ENCODE measurements at places on chromosomes 6 and 20.

- DNase-seq: no peak
These were observed 641 bp downstream of the TEAD3 start for GRCh38 chr6:35496036-35496840.

GRCh38 chr20:64229507-64230061 is 26.0 kb upstream of the PCMTD2 start:
- no peak for DNase-seq

- no peak for DNase-seq
These were observed 162.4 kb downstream of the FRK start for GRCh38 chr6:115898246-115898645.

DNA sequence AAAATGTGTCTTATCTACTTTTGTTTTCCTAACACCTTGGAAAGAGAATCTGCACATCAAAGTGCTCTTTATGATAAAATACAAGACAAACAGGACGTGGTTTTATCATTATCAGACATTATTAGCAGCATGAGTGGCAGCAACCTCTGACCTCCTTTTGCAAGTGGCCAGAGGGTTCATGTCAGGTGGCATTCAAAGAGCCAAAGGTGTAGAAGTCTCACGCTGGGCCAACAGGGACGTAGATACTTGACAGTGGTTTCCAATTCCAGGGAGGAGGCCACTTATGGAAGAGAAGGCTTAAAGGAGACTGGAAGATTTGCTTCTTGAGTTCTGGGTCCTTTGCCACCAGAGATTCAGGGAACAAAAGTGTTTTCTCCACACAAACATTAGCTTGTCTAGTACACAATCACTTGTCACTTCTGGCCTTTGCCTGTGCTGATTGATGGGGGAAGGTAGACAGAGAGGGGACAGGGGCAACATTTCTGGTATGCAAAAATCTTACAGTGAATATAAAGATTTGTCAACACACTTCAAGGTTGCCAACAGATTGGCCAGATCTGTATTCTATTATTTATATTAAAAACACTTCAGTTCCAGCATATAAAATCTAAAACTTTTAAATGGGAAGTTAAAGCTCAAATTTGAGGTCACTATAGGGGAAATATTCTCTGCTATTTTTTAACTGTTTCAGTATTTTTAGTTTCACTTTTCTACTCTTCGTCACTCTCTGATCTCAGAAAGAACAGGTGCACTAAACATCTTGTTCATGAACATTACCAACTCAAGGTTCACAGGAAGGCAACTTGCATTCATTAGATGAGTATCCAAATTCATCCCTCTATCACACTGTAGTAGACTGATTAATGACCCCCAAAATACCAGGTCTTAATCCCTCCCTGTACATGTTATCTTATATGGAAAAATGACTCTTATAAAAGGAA is 52.1 kb upstream of the FBXO30 start:
- no peak for DNase-seq

DNA sequence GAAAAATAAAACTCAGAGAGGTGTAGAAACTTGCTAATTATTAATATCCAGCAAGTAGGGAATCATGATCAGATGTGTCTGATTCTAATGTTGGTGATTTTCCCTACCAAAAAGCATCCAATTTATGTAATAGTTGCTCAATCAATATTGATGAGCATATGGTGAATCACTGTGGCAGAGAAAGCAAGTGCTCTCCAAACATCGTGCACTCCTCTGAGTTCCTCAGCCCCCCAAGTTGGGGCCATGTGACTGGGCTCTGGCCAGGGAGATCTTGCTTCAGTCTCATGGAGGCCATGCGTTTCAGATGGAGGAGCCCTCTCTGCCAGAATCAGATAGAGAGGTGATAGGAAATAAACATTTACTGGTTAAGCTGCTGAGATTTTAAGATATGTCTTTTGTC is 133.2 kb upstream of the LY86 start:
- no peak for DNase-seq

- DNase-seq: no peak
These were observed 201.0 kb downstream of the SYNDIG1 start for GRCh38 chr20:24670341-24670872.

DNA sequence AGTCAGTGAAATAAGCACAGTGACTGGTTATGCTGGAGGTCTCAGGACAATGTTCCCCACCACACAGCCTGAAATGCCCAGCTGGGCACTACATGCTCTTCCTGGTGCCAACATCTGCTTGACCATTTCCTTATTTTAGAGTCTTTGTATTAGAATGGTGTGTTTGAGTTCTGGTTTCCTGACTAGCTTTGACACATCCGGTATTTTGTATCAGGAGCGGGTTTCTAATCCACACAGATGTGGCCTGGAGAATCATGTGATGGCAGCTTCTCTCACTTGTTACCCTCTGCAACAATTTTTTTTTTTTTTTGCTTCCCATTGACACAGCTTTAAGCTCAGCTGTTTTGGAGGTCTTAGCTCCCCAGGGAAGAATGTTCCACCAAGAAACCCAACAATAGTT is 164.5 kb upstream of the CST7 start:
- no peak for DNase-seq

DNA sequence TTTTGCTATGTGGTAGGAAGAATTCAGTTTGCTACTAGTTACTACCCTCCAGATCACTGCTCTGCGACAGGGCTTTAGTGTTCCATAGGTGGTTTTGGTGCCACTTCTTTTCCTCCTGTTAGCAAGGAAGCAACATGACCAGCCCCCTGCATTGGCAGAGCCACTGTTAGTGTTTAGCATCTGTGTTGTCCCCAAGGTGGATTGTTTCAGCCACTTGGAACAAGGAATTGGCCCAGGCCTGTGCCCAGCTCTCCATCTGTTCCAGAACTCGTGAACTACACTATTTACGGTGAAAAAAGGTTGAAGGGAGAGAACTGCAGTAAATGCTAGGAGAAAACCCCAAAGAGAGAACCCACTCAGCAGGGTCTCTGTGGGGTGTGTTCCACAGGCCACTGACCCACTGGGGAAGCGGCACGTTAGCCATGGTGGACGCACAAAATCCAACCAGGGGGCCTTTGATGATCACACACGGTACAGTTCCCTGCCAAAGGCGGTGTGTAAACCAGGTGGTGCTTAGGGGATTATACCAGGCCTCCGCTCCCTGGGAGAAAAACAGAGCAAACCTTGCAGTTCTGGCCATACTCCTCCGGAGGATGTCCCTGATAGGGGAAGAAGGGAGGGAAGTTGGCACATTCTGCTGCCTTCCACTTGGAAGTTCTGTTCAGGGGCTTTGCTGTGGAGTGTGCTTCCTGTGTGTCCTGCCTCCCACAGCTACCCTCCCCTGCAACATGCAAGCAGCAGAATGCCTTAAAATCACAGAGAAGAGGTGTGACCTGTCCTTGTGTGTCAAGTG is 72.3 kb downstream of the LYRM2 start:
- no peak for DNase-seq

DNA sequence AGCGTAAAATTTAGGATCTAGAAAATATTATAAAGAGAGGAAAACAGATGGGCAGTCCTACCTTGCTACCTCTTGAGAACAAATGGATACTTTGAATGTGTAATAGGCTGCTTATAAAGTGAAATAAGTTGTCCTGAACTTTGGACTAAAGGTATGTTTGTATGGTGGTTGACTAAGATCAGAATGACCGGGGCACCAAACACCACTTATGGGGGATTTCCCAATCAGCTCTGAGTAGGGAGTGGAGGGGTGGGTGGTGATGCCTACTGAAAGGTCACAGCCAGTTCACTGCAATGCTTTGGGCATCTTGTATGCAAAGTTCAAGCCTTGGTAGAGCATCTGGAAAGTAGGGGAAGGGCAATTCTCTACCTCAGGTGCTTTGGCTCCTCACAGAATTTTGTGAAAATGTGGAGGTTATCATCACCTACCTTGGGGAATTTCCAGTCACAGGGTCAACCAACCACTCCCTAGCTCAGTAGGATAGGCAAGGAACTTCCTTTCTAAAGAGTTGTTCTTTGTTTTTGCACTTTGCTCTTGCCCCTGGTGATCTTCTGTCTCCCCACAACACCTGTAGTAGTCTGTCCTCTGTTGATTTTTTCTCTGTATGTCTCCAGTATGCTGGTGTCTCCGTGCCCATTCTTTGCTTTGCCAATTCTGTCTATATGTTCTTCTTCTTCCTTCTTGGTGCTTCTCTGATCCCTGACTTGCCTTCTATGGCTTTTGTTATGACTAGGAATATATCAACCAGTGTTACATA is at the start of gene TRIM31:
Gene TRIM31, minus strand, starts transcription at position 88 of the 757 bp plus-strand sequence. CDS start 285 bp downstream, outside the sequence.
- DNase-seq: no peak

DNA sequence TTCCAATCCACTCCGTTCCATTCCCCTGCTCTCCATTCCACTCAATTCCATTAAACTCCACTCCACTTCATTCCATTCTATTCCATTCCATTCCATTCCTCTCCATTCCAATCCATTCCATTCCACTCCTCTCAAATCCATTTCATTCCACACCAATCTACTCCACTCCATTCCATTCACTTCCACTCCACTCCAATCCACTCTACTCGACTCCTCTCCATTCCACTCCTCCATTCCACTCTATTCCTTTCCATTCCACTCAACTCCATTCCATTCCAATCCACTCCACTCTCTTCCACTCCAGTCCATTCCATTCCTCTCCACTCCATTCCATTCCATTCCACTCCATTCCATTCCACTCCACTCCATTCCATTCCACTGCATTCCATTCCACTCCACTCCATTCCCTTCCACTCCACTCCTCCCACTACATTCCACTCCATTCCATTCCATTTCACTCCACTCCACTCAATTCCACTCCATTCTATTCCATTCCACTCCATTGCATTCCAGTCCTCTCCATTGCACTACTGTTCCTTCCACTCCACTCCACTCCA is 22.6 kb upstream of the DEFB125 start:
- DNase-seq: no peak

DNA sequence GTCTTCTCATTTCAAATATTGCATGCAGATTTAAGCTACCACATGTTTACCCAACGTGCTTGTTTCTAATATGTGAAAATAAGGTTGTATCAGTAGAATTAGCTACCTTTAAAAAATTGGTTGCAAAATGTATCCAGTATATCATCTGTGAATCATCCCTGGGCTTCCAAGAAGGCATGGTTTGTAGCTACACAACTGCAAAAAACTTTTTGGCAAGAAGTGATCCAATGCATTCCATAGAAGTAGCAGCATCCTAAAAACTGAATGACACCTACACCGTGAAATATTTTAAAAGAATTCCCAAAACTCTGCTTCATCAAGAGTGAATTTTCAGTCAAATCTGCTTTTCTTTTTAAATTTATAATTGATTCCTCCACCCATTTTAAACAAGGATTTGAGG is 89.1 kb downstream of the AIG1 start:
- no peak for DNase-seq

DNA sequence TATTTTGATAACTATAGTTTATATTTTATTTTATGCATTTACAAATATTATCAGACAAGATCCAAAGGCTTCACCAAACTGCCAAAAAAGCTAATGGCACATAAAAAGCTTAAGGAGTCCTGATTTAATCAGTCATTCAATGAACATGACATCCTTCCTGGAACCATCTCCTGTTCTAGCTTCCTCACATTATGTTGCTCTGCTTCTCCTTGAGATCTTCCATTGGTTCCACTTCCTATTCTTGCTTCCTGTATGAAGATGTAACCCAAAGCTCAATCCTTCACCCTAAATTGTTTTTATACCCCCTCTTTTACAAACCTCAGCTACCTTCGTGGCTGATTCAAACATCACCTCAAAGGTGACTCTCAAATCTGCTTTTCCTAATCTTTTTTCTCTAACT is 4.5 kb upstream of the BRD2 start:
- no peak for DNase-seq

GRCh38 chr20:19275038-19275629 is 62.7 kb downstream of the SLC24A3 start:
- no peak for DNase-seq

GRCh38 chr20:29790510-29790909 is 1467.0 kb upstream of the DEFB115 start:
- DNase-seq: no peak

GRCh38 chr6:47335466-47335865 is 25.8 kb upstream of the TNFRSF21 start:
- DNase-seq: no peak

- DNase-seq: no peak
These were observed 59.8 kb downstream of the LAMP5 start for GRCh38 chr20:9574181-9574580.

DNA sequence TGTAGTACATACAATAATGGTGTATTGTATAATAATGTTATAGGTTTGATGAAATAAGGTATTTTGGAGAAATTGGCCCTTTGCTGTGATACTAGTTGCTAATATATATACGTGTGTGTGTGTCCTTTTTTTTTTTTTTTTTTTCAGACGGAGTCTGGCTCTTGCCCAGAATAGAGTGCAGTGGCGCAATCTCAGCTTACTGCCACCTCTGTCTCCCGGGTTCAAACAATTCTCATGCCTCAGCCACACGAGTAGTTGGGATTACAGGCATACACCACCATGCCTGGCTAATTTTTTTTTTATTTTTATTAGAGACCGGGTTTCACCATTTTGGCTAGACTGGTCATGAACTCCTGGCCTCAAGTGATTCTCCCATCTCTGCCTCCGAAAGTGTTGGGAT is 23.3 kb downstream of the SENP6 start:
- no peak for DNase-seq

DNA sequence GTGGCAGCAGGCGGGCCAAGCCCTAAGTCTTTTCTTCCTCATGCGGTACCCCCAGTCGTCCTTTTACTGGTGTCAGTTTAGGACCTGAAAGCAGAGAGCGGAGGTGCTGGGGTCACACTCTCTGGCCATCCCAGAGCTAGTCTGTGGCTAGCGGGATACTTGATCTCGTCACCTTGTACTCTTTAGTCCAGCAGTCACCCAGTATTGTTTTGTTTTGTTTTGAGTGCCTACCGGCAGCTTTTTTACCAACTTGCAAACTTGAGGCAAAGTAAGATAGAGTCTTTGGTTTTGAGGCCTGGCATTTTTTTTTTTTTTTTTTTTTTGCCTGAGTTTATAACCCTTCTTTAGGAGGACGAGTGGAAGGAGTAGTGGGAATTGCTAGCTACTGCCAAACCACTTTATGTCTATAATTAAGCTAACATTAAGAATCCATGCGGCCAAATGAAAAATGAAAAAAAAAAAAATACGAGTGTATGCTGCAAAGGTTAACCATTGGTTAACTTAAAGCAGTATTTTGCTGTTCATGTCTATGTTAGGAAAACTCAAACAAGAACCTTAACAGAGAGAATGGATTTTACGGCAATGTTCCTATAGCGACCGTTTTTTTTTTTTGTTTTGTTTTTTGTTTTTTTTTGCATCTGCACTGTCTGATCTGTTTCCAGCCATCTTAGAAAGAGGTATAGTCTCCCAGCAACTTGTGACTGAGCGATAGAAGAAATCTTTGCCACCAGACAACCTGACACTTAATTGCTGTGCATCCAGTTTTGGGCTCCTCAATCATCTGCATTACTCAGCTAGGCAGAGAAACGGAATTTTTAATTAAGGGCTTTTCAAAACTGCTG is 56.9 kb downstream of the FAM217A start:
- DNase-seq: no peak

- no peak for DNase-seq
These were observed 62.4 kb downstream of the MAP3K5 start for GRCh38 chr6:136729832-136730231.

DNA sequence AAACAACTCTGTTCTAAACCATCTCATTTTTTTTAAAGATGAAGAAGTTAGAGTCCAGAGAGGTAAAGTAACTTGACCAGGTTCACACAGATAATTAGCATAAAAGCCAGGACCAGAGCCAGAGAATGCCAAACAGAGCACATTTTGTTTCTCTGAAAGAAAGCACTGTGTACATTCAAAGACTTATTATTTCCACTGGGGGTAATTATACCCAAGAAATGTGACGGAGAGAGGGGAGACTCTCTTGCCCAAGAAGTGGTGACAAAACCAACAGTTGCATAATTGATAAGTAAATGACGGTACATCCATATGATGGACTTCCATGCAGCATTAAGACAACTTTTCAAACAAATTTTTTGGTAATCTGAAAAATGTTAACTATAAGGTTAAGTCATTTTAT is 111.6 kb downstream of the RTN4IP1 start:
- no peak for DNase-seq

Measured in NCI-H774 (cell line).